Esophagus squamous epithelium (tissue), 5 donors: ENCODE measurements at places on chromosomes 12 and 14.

- DNase-seq: no peak
These were observed 417.0 kb downstream of the DPF3 start for GRCh38 chr14:72476657-72477499.

- no peak for DNase-seq
These were observed 262.4 kb upstream of the RMST start for GRCh38 chr12:97200181-97200580.

GRCh38 chr14:77140359-77141213 lies 1.0 kb downstream of the ZDHHC22 start:
- DNase-seq: no peak

GRCh38 chr12:116164250-116165035 lies 113.0 kb downstream of the MED13L start:
- DNase-seq: no peak

DNA sequence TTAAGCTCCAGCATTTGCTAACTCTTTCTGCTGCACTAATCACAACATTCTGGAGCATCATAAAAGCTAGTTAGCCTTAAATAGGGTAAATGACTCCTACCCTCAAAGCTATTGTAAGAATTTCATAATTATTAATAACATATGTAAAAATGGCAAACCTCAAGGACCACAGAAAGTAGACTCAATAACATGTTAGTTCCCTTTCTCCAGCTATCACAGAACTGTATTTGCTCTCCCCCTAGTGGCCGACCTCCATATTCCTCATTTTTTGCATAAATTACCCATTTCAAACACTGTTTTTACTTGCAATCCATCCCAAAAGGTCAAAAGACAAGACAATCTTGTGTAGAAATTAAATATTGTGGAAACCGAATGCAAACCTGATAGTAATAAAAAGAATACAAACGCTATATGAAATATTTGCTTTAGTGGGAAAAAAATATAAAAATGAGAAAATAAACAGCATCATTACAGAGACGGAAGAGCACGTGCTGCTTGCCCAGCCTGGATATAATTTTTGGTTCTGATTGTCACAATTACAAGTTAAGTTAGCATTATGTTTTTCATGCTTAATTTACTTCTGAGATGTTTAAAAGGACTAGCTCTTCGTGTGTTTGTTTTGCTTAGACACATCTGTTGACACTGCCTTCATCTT lies 97.9 kb downstream of the RERGL start:
- DNase-seq: no peak

DNA sequence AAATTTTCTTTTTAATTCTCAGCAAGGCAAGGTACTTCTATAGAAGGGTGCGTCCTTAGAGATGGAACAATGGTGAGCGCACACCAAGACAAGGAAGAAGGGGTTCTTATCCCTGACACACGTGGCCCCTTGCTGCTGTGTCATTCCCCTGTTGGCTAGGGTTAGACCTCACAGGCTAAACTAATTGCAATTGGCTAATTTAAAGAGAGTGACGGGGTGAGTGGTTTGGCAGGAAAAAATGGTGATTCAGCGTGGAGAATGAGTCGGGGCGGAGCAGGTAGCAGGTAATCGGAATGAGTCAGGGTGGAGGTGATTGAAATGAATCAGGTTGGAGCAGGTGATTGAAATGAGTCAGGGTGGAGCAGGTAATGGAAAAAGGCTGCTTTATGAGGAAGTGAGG lies 36.3 kb upstream of the HECTD1 start:
- no peak for DNase-seq

DNA sequence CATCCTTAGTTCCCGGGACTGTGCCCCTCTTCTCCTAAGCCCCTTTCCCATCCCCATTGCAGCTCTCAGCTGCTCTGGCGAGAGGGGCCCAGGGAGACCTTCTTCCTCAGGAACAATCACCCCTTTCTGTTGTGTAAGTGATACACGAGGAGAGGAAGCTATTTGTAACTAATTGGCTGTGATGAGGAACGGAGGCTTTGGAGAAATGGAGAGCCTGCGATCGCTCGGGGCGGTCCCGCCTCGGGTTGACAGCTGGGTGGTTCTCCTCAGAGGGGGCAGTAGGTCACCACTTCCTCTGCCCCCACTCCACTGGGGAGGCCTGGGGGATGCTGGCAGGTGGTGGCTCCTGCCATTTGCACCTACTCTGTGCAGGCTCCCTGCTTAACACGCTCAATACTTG lies 6.6 kb upstream of the PGF start:
- no peak for DNase-seq

DNA sequence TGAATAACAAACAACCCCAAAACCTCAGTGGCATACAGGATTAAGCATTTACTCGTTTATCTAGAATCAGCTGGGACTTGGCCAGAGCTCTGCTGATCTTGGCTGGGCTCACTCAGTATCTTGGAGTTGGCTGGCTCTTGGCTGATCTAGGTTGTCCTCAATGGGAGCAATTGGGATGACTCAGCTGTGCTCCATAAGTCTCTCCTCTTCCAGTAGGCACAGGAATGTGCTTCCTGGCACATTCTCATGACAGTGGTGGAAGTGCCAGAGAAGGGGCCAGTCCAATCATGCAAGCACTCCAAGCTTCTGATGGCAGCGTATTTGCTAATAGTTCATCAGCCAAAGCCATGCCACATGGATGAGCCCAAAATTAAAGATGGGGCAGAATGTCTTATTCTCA lies 41.7 kb upstream of the ANO4 start:
- no peak for DNase-seq

- no peak for DNase-seq
These were observed 6.0 kb downstream of the LTB4R start for GRCh38 chr14:24317141-24317928.

GRCh38 chr14:51482102-51482501 lies 169.6 kb upstream of the FRMD6 start:
- DNase-seq: no peak

DNA sequence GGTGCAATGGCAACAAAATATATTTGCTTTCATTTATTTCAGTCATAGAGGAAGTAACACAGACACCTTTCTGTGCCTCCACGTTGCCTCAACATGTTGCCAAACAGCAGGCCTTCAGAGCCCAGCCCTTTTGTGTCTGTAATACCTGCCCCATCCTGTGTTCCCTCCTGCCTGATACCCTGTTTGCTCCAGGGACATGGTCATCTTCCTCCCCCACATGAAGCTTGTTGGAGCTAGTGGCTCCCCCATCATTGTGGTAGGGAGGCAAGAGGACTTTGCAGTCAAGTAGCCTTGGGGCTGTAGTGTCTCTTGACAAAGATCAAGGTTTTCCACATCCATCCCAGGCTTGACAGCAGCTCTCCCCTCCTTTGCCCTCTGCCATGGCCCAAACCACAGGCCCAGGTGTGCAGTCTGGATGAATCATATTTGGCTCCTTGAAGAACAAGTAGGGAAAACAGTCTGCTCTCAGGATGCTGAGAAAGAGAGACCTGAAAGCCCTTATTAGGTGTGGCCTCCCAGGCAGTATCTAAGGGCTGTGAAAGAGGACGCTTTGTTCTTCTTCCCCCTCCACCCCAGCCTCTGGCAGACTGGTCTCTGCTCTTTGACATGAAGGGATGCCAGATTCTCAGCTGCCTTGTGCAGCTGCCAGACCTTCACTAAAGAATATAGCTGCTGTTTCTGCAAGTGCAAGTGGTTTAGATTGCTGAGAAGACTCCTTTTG lies 329.0 kb downstream of the C12orf75 start:
- no peak for DNase-seq

DNA sequence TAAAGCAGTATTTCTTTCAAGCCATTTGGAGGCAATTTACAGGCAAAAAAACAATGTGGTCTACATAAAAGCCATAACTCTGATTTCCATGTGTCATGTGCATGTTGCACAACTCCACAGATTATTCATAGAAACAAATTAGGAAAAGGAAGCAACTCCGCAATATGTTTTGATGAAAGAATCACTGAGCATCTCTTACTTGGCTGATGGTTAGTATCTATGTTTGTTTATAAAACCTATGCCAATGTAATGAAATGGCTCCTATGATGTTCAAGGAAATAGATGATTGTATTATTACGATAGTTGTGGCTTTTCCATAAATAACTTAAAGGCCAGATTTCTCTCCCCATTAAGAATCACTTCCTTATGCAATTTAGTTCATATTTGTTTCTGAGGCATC lies 373.7 kb downstream of the CCDC91 start:
- DNase-seq: no peak

GRCh38 chr14:45373877-45374276 lies 120.9 kb upstream of the MIS18BP1 start:
- DNase-seq: no peak

GRCh38 chr14:74737753-74738325 lies 24.9 kb downstream of the FCF1 start:
- no peak for DNase-seq

- no peak for DNase-seq
These were observed 39.0 kb upstream of the TC2N start for GRCh38 chr14:91906374-91906773.

- no peak for DNase-seq
These were observed 4.1 kb upstream of the IGF1 start for GRCh38 chr12:102484428-102484958.

DNA sequence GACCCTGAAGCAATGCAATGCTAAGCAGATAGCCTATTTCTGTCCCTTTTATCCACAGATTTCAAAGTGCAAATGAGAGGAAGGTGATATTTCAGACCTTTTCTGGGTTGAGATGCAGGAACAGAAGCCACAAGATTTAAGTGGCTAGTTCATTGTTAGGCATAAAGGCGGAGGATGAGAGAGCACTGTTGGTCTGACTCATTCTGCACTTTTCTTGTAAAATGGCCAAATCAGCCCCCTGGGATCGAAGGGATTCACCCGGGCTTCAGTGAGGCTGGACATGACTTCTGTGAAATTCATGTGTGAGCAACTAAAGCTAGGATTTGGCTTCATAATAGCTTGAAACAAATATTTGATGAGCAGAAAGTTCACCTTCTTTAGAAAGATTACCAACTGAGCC lies 101.9 kb upstream of the OVCH1 start:
- no peak for DNase-seq

- DNase-seq: no peak
These were observed 40.5 kb upstream of the TBC1D15 start for GRCh38 chr12:71799106-71799505.

DNA sequence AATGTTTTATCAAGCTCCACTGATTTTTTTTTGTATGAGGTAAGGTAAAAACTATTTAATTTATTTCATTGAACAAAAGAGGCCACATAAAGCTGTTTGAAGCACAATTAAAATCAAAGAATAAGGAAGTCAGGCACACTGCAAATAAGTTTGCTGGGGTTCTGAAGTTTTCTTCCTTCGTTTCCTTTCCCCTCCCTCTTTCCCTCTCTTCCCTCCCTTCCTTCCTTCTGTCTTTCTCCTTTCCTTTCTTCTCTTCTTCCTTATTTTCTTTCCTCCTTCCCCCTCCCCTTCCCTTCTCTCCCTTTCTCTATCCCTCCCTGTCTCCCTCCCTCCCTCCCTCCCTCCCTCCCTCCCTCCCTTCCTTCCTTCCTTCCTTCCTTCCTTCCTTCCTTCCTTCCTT lies 78.7 kb downstream of the ALX1 start:
- no peak for DNase-seq

DNA sequence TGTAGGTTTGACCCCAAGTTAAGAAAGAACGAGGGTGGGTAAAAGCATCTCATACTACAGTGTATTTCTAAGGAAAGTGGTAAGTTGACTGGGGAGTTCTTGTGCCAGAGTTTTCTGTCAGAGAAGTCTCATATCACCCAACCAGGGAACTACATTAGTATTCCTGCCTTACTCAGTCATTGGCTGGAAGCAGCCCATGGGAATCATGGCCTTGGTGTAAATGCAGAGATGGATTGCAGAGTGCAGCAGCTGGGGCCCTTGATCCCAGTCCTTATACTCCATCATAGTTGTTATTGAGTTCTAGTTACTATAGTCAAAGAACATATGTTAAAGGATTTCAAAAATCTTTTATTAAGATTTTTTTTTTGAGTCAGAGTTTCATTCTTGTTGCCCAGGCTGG lies 105.8 kb downstream of the MNAT1 start:
- DNase-seq: no peak

DNA sequence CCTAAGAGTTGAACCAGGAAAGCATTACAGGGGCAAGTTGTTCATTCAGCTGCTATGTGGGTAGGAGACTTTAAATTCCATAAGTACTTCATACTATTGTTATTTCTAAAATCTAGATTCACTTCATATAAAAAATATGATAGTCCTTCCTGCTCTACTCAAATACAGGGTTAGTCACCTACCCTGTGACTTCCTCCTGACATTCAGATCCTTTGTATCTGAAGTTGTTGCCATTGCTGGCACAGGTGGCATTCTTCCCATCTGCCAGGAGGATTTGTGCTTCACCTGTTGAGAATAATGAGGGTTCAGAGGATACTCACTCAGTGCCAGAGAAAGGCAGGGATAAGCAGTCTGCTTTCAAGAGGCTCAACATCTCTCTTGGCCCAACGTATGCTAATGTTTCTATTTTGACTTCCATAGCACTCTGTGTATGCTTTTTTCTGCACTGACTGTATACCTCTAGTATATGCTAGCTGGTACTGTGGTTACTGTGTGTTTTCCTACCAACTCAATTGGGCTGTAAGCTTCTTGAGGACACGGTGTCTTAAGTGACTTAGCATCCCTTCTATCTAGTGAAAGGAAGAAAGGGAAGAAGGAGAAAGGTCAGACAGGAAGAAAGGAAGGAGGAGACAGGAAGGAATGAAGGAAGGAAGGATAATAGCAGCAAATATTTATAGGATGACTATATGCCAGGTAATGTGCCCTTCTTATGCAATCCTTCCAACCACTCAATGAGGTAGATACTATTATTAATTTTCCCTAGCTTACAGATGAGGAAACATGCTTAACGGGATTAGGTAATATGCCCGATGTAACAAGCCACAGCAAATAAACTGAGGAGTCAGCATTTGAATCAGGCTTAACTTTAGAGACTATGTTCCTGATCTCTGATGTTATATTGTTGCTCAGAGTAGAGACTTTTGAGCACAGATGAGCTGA lies 38.5 kb upstream of the FGF6 start:
- DNase-seq: no peak

- no peak for DNase-seq
These were observed 38.8 kb downstream of the FZD10 start for GRCh38 chr12:130201037-130201436.

GRCh38 chr12:13179211-13180074 lies 17.1 kb upstream of the EMP1 start:
- DNase-seq: no peak

- DNase-seq: peak; percentile 26
These were observed 74.0 kb upstream of the MDM1 start for GRCh38 chr12:68406134-68406576.

- no peak for DNase-seq
These were observed 180.0 kb downstream of the NPAS3 start for GRCh38 chr14:33118668-33119067.

GRCh38 chr12:1471224-1471623 lies 123.2 kb downstream of the FBXL14 start:
- no peak for DNase-seq

GRCh38 chr12:46550266-46550879 lies 177.8 kb upstream of the SLC38A2 start:
- no peak for DNase-seq

- DNase-seq: no peak
These were observed 3.6 kb downstream of the TTC5 start for GRCh38 chr14:20302042-20302755.

GRCh38 chr14:37268788-37269187 lies 71.1 kb downstream of the MIPOL1 start:
- DNase-seq: no peak

GRCh38 chr12:115320967-115321366 lies 637.0 kb upstream of the TBX3 start:
- no peak for DNase-seq
